ENCODE measurements at places on chromosomes 4 and X.

DNA sequence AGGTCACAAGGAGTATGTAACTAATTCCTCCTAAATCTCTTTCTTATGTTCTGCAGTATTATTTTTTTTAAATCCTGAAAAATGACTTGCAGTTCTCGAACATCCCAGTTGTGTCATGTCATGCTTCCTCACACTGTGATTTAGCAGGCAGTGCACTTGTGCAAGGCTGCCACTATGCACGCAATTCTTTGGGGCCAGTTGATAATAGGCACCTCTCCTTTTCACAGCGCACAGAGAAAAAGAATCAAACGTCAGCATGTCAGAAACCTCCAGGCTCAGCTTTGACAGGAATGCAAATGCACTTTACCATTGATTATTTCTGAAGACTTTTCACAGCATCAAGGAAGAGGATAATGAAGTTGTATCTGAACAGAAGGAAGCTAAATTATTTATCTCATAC, 62.9 kb downstream of the FGF13 start:
- DNase-seq = no peak

- no peak for DNase-seq
These were observed 579 bp downstream of the ABCD1 start for GRCh38 chrX:153725039-153725831.

GRCh38 chr4:31370866-31371465, 650.8 kb downstream of the PCDH7 start:
- DNase-seq = peak; percentile 16

DNA sequence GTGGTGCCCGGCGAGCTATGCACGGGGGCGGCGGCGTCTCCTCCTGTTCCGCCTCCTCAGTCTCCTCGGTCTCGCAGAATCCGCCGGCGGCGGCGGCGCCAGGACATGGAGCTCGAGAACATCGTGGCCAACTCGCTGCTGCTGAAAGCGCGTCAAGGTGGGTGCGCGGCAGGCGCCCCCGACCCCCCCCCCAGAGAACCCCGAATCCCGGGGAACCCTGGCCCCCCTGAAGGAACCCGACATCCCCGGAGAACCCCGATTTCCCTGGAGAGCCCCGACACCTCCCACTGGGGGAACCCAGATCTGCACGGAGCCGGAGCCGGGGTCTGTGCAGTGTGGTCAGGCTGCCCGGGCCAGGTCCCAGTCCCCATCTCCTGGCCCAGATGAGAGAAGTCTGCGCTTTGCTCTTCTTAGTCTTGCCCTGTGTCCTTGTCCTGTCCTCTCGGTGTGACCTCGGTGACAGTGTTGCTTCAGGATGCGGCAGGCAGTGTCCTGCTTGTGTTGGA, 648 bp downstream of the GRK4 start:
- DNase-seq = peak; percentile 30

DNA sequence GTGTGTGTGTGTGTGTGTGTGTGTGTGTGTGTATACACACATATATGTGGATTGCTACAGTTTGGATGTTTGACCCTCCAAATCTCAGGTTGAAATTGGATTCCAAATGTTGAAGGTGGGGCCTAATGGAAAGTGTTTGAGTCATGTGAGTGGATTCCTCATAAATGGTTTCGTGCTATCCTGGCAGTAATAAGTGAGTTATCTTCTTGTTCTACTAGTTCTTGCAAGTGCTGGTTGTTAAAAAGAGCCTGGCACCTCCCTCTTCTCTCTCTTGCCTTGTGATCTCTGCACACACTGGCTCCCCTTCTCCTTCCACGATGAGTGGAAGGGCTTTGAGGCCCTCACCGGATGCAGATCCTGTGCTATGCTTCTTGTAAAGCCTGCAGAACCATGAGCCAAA, 344.1 kb downstream of the SH2D1A start:
- no peak for DNase-seq

GRCh38 chr4:142549248-142549647, 296.9 kb downstream of the INPP4B start:
- no peak for DNase-seq

GRCh38 chr4:1469607-1470392, 63.6 kb upstream of the NKX1-1 start:
- no peak for DNase-seq

DNA sequence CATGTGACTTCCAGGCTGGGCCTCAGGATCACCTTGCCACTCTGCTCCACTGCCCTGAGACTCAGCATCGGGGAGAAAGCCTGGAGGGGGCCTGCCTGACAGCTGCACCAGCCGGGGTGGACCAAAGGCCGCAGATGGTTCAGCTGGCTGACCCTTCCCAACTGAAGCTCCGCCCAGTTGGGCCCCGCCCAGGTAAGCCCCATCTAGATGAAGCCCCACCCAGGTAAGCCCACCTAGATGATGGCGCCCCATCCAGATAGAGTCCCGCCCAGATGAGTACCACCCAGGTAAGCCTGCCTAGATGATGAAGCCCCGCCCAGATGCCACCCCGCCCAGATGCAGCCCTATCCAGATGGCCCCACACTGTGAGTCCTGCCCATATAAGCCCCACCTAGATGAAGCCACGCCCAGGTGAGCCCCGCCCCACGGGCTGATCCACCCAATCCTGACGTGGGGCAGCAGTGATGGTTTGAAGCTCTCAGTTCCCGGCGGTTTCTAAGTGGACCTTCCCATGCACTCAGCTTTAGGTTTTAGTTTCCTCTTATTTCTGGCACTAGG, 10.0 kb downstream of the ZFYVE28 start:
- DNase-seq = no peak

DNA sequence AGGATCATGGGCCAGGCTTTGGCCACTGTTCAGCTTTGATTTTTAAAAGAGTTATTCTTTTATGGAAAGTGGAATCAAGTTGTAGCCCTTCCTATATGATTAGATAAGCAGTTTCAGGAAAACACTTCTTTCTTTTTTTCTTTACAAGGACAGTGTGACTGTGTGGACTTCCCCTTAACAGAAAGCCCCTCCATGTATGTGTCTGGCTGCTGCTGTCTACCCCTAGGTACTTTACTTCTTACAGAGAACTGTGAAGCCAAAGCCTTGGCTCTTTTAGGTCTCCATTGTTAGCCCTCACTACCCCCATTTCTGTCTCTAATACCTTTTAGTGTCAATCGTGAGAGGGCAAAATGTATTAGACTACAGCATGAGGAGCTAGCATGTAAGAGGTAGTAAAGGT, 19.1 kb downstream of the VSIG1 start:
- DNase-seq = no peak

DNA sequence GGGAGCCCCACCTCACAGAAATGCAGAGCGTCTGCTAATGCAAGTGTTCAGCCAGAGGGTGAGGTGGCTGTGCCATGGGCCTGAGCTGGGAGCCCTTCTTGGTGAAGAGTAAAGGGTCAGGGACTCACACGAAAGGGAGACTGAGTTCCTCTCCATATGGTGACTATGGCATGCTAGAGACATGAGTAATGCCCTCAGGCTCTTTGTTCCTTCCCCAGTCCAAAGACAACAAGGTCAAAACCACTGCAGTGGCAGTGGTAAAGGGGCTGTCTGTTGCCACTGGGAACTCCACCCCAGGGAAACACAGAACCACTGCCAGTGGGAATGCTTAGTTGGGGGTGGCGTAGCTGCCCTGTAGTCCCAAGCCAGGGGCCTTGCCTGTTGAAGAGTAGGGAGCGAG, 22.4 kb downstream of the RAB40AL start:
- DNase-seq = no peak

DNA sequence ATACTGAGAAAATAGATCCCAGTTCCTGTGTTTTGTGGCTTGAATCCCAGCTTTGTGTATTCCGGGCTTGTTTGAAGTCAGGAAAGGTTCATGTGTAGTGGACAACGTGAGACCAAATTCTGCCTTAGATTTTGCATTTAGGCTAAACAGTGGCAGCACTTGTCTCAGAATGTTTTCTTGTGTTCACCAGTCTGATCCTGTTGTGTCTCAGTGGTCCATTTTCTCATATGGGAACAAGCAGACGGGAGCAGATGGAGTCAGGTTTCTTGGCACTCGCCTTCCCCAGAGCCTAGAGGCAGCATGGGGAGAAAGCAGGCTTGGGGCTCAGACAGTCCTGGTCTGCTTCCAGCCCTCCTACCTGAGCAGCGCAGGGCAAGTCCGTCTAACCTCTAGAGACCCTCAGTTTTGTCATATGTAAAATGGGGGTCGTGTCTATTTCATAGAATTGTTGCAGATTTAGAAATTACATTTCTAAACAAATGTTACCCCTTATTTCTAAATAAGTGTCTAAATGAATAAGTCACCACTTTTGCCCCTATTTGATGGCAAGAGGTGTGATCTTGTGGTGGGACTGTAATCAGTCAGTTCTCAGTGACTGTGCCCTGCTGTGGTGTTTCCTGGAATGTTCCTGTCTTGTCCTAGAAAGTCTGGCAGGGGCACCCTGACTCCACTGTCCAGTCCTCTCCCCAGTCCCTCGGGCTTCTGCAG, 28.3 kb upstream of the MSANTD1 start:
- no peak for DNase-seq

GRCh38 chr4:26349496-26349895, 28.7 kb downstream of the RBPJ start:
- no peak for DNase-seq

GRCh38 chr4:123349421-123350190, 47.0 kb upstream of the SPRY1 start:
- no peak for DNase-seq

- no peak for DNase-seq
These were observed 193.5 kb downstream of the CFAP299 start for GRCh38 chr4:80529026-80529425.

DNA sequence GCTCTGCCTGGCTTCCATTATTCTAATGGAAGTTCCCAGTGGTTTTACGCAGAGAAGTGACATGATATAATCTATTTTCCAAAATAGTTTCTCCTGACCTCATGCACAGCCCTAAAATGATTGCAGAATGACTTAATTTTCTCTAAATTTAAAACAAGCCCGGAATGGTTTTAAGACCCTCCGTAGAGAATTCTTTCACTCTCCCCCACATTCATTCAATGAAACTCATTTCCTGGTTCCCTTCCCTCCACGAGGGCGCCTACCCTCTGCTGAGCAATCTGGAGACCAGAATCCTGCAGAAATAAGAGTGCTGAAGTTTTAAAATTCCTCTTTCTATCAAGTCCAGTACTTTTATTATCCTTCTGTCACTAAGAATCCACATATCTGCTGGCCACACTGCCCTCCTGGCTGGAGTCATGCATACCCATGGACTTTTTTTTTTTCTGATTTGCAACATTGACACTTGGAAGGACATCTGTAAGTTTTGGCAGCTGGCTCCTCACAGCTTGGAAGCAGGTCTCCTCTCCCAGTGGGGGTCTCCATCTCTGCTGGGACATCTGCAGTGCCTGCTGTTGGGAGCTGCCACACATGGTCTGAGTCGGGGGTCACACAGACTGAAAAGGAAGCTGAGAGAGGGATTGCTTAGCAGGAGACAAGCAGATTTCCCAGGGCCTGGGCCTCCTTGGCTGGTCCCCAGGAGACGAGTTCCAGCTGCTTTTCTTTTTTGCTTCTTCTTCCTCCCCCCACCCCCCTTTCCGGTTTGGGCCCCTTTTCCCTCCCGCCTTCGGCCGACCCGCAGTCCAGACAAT, 86.1 kb downstream of the SOWAHB start:
- no peak for DNase-seq

DNA sequence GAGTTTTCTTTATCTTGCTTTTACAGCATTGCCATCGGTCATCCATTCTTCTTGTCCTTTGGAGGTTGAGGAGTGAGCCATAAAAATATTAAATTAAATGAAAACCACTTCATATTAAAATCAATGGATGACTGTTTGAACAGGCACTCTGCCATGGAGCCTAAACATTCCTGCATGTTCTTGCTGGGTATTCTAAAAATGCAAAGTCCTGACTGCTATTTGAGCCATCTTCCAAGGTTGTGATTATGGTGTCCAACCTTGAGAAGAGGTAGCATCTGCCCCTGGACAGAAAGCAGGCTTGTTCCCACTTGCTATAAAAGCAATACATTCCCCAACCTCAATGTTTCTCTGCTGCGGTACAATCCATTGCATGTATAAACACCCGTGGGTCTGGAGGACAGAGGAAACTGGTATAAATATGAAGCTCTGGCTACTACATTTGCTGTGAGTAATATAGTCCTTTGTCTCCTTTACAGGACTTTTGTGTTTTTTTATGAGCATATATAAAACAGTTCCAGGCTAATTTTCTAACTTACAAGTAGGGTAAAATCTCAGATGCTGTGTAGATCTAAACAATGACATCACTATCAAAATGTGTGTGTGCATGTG, 70.9 kb upstream of the FAT4 start:
- DNase-seq = no peak

- DNase-seq = no peak
These were observed 122.8 kb downstream of the SLC10A7 start for GRCh38 chr4:146398896-146399445.

DNA sequence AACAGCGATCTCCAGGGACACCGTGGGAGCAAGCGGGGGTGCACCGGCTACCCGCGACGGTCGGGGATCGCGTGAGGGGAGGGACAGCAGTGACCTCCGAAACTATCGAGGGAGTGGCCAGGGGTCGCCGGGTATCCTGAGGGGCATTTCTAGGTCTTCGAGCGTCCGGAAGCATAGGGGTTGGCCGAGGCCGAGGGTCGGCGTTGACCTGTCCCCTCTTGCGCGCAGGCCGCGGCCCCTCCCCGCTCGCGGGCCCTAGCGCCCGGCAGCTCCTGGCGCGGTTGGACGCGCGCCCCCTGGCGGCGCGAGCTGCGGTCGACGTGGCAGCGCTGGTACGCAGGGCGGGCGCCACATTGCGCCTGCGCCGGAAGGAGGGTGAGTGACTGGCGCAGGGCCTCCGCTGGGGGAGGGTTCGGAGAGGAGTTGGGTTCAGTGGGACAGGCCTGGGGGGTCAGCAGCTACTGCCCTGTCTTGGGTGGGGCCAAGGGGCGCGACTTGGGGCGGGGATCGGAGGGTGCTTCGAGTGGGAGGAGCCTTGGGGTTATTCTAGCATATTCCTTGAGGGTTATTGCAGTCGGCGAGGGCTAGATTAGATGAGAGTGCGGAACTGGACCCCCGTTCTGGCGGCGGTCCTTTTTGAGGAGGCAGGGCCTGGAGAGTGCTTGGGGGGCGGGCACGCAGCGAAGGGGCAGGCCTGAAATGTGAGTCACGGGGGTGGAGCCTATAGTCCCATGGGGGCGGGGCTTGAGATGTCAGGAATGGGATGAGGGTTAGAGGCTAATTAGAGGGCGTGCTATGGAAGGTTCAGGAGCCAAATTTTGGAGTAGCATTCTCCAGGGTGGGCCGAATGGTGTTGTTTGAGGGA, 1.2 kb downstream of the MAGIX start:
- DNase-seq = peak; percentile 79

DNA sequence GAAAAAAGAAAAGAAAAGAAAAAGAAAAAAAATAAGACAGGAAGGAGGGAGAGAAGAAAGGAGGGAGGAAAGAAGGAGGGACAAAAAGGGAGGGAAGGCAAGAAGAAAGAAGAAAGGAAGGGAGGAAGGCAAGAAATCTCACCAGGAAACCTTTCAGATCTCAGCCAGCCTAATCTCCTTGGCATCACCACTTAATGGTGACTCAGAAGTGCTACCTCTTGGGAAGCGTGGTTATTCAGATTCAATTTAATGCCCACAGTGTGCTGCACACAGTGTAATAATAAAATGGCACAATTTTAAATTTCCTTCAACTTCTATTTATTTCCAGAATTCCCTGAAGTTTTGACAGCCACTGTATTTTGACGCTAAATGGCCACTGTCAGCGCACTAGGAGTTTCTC, 50.3 kb downstream of the DKK2 start:
- no peak for DNase-seq

GRCh38 chrX:10085223-10085622, 71.6 kb upstream of the CLCN4 start:
- DNase-seq = no peak

- no peak for DNase-seq
These were observed 65.7 kb upstream of the STX18 start for GRCh38 chr4:4607336-4608213.

GRCh38 chr4:77773101-77773500, 46.1 kb downstream of the CNOT6L start:
- no peak for DNase-seq

GRCh38 chr4:27764526-27764837, 903.8 kb downstream of the STIM2 start:
- DNase-seq = no peak
